ENCODE measurements at places on chromosomes 16 and 17.

DNA sequence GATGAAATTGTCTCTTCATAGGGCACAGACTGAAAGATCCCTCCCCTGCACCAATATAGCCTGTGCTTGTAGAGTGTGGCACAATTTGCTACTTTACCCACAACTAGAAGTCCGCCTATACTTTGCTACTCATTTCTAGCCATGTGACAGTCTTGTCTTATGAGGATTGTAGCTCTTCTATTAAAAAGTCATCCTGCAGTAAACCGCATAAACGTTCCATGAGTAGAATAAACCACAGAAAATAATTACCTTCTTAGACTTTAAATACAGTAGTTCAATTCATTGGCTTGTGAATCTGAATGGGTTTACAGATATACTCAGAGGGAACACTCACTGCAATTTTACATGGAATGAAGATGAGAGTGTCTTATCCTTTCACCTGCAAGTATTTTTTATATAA is 4.4 kb downstream of the KRT27 start:
- DNase-seq: no peak

- no peak for DNase-seq
Observed at GRCh38 chr16:52436339-52437276, 110.3 kb downstream of the TOX3 start.

DNA sequence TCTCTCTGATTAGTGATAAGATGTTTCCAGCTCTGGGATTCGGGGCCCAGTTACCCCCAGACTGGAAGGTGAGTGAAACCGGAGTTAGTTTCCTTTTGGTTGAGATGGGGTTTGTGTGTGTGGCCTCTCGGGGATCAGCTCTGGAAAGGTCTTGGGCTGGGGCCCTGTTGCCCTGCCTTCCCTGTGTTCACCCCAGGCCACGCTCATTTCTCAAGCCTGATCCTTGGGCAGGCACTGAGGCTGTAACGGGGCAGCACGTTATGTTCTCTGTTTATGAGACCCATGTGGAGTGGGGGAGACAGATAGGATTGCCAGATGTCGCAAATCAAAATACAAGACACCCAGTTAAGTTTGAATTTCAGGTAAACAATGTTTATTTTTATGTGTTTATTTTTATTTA is 35.5 kb downstream of the CPNE2 start:
- DNase-seq: no peak

DNA sequence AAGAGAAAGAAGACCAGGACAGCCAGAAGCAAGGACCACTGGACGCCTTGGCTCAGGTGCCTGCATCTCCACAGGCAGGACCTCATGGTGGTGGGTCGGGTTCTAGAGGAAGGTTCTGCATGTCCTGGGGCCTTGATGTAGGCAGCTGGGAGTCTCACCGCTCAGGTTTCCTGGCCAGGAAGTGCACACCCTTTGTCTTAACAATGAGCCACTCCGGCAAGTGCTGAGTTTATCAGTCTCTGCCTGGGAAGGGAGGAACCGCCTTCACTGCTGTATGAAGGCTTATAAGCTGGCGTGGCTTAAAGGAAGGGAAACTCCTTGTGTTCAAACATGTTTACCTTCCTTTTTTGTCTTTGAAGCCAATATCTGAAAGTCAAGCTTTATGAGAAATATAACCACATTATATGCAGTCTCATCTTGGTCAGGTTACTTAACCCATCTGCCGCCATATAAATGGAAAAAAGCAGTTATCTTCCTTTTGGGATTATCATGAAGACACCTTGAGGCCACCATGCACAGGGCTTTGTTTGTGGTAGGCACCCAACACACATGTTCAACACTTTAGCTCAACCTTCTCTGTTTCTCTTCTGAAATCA is at the start of gene ST6GALNAC1:
Gene ST6GALNAC1, minus strand, starts transcription at position 205 of the 596 bp plus-strand sequence. Its CDS starts 119 bp downstream, at position 86.
- DNase-seq: no peak

DNA sequence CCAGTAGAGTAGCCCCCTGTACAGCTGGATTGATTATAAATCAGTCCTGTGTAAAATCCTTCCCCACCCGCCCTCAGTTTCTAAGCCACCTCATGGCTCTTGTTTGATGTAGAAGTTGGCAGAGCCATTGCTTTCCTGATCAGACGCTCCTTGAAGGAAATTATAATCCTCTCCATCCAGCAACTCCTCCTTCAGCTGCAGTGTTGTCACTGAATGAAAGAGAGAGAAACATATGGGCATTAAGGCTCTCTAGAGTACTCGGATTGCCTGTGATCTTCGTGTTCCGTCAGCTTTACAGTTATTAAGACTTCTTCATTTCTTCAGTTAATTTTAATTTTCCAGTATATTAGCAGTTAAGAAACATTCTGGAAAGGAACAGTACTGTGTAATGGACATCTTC is 14.3 kb downstream of the NME2 start:
- no peak for DNase-seq

- DNase-seq: no peak
Observed at GRCh38 chr16:89292443-89293078, 75.1 kb downstream of the ZNF778 start.

DNA sequence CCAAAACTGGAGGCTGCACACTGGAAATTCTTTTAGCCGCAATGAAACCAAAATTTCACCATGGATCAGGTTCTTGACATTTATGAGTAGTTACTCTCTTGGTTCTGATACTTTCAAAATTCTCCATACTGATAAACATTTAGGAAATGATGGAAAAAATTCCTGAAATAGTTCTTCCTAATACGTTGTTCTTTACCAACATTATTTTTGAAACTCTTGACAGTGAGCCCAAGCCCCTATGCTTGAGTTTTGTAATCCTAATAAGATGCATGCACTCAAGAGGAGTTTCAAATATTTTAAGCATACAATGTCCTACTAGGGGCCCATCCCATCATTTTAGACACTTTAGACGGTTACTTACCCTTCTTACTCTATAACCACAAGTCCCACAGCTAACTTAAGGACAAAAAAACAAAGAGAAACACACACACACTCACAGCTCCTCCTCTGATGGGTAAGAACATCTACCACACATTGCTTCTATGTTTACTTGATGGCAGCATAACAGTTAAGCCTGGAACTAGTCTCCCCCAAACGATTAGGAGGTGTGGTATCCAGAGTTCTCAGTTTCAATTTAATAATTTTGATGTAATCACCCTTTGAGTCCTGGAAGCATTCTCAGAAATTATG is 3.7 kb downstream of the VEZF1 start:
- no peak for DNase-seq

- no peak for DNase-seq
Observed at GRCh38 chr17:29577385-29578211, 9.1 kb downstream of the TP53I13 start.

DNA sequence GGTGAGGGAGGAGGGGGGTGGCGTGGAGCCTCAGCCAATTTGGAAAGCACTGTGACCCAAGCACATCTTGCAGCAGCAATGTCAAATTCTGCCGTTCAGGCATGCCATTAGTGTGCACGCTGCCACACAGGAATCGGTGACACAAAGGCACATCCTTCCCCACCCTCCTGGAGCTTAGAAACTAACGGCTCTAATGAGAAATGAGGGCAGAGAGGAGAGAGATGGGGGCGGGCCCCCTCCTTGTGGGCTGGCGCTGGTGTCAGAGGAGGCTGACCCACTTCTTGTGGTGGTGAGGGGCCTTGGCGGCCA is 94.8 kb downstream of the RTN4RL1 start:
- DNase-seq: no peak

DNA sequence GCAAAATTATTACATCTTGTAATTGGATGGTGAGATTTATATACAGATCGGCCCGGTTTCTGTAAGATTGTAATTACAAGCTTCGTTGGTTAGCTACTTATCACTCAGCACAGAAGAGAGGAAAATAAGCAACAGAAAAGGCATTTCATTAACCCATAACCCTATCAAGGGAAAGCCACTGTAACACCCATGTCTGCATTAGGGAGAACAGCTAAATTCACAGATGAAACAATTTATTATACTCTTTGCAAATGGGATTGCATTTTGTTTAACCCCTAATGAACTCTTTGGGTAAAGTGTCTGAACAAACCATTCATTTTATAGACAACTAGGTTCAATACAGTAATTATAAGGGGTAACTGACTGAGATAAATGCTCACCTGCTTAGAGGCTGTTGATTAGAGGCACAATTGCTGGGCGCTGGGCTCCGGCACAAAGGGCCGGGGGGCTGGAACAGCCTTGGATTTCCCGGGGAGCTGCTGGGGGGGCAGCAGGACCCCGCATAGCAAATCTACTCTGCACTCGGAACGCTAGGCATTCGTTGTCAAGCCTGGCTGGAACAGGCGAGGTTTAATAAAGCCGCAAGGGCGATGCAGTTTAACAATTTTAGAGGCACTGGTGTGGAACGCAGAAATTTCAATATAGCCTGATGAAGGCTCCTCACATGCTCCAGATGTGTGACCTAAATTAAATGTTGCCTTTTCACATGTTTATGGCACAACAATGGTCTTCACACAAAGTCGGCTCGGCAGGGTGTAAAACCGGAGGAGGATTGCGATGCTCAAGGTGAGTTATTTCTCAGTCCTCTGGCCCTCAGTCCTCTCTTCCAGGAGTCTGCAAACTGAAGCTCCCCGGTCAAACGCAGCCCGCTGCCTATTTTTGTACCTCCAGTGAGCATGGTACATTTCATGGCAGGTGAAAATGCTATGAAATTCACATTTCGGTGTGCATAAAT is 134.0 kb upstream of the IRX6 start:
- DNase-seq: no peak

DNA sequence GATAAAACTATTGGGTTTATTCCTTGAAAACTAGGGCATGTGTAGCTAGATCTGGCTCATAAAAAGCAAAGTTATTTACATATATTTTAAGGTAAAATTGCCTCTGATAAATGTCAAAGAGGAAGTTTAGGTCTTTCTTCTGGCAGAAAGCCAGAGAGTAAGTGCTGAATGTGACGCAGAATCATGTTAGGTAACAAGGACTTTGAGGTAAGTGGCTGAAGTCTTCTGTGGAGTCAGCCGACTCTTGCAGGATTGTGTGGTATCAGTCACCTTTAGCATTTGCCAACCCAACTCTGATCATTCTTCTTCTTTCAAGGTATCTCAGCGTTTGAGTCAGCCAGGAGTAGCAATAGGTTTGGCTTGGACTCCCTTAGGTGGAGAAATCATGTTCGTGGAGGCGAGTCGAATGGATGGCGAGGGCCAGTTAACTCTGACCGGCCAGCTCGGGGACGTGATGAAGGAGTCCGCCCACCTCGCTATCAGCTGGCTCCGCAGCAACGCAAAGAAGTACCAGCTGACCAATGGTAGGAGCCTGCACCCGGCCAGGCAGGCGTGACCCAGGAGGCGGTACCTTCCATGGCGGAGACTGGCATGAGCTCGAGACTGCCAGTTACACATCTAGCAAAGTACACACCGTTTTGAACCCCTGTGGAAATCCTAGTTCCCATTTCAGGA is 37.9 kb downstream of the SIAH1 start:
- DNase-seq: peak; percentile 62

DNA sequence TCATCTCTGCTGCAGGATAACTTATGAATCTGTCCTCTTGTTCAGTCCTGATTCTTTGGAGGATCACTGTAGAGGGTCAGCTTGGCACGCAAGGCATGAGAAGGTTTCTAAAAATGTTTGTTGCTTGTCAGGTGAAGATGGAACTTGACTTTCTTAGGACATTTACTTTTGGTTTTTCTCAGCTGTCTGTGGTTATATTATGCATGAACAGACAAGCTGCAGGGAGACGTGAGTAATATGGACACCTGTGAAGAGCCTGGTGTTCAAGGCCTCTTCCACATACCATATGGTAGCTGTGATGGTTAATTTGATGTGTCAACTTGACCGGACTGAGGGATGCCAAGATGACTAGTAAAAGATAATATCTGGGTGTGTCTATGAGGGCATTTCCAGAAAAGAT is 270.2 kb upstream of the CPHXL start:
- no peak for DNase-seq

Data from CD14-positive monocyte (primary cell).